ENCODE measurements at places on chromosomes 6 and 20.

DNA sequence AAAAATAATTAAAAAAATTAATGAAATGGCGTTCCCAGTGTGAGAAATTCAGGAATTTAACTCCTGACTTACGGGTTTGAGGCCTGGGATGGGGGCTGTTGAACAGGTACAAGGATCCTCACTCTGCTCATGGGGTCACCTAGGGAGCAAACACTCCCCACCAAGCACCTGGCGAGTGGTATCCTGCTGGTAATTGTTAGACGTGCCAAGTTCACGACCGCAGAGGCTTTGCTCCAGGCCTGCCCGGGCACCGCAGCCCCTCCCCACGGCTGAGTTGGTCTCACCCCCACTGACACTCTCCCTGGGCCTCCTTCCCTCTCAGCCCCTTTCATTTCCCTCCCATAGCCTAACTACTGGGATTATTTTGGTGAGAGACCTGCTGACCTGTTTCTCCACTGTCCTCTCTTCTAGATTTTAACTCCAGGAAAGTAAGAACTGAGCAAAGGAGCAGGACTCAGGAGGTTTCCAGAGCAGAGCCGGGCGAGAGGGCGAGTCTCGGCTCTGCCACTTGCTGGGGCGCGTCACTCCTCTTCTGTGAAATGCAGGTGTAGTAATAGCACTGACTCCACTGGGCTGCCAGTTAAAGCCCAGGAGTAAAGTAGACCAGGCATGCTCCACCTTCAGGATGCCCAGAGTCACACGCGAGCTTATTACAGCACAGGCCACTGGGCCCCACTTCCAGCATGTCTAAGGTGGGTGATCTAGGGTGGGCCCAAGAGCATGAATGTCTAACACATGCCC lies 22.8 kb downstream of the BMP7 start:
- DNase-seq = no peak

DNA sequence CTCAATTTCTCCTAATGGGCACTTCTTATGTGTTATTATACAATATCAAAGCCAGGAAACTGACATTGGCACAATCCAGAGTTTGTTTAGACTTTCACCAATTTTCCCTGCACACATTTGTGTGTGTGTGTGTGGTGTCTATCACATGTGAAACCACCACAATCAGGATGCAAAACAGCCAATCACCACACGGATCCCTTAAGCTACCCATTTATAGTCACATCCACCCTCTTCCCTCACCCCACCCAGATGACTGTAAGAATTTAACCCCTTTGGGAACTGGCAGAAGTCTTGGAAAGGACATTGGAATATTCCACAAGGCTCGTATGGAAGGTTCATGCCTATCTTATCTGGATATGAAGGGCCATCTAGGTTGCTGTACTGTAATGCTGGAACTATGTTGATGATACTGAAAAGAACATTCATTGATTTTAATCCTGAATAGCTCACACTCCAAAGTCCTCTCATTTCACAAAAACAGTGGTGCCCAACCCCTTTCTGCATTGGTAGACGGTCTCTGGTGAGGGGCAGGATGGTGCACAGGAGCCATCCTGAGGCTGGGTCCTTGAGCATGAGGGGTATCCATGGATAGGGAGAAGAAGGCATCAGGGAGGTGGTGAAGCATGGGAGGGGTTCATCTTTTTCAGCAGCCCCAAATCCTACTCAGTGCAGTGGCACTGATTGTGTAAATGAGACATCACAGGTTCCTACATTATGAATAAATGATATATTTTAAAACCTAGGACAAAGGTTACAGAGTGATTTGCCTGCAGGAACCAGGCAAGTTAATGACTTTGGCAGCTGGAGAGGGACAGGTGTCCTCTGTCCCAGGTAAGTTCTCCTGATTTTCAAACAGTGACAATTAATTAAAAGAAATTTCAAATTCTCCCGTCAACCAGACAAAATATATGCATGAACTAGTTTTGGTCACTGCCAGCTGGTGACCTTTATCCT lies 12.1 kb upstream of the CTCFL start:
- no peak for DNase-seq

DNA sequence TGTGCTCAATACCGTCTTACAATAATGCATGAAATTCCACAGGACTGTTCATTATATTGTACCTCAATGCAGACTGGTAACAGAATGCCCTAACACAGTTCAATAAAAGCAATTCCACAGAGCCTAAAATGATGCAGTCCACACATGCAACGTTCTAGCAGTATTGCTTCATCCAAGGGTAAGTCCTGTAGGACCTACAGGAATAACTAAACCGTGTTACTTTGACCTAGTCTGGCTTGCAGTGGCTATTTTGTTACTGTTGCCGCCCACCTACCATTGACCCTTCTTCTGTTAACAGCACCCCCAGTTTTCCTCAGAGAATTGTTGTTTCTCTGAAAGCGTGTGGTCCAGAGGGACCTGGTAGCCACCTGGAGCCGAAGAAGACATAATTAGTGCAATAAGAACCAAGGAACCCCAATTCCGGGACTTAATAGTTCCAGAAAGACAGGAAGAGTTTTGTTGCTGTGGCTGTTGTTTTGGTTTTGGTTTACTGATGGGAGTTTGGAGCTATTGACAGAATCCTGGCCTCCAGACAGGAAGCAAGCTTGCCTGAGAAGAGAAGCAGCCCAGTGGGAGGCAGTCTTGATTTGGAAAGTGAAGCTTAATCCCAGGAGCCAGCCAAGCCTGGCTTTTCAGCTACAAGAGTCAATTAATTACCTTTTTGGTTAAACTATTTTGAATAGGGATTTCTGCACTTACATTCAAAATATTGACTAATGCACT lies 91.3 kb downstream of the FRK start:
- DNase-seq = no peak

DNA sequence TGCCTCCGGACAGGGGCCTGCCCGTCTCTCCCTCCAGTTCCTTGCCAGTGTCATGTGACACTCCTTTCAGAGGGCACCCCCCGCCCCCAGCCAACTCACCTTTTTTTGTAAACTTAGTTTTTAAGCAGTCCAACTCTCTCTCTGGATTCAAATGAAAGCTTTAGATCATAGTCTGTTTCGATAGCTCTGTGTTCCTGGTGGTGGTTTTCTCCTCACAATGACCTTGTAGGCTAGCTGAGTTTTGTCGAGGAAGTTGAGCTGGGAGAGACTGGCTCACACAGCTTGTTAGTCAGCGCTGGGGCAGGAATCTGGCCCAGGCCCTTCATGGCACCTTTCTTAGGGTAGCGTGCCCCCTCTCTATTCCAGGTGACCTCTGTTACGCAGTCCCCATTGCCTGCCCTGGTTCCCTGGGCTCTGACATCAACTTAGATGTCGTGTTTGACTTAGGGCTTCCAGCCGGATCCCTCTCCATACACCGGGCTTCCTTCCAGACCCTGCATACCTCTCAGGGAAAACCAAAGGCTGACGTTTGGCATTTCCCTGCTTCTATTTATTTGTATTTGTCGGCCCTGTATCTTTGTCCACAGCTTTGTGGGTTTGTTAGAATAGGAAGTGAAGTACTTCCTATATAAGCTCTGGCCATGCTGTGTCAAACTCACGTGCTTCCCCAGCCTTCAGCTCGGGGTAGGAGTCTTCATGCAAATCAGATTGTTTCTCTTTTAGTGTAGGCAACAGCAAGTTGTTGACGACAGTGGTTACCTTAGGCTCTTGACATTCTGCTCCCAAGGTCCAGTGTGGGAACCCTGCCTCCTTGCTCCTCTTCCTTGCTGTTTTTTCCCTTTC lies 12.7 kb downstream of the IGF2R start:
- DNase-seq = no peak

DNA sequence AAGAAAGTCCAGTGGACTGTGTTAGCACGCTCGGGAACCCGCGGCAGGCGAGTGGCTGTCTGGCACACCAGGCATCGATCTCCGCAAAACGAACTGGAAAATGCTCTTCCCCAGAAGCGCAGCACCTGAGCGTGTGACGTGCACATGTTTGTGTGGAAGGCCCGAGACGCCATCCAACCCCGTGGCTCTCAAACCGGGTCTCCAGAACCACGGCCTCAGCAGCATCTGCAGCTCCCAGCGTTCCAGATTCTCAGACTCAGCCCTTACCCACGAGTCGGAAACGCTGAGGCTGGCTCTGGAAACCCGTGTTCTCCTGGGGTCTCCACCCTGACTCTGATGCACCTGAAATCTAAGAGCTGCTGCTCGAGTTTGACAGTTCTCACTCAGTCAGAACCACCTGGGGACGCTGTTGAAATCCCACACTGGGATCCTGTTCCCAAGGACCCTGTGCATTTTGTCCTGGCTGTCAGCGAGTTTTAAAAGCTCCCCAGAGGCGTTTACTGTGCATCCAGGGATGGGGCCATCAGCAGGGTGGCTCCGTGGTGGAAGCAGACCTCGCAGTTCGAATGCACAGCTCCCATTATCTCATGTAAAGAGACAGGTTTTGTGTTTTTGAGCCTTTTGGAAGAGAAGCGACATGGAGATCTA lies 69.0 kb downstream of the DLL1 start:
- DNase-seq = peak; percentile 5

GRCh38 chr6:117346142-117346930 lies 79.4 kb downstream of the ROS1 start:
- DNase-seq = no peak

- DNase-seq = no peak
Measured at GRCh38 chr20:62063981-62064769, 1.5 kb downstream of the TAF4 start.

DNA sequence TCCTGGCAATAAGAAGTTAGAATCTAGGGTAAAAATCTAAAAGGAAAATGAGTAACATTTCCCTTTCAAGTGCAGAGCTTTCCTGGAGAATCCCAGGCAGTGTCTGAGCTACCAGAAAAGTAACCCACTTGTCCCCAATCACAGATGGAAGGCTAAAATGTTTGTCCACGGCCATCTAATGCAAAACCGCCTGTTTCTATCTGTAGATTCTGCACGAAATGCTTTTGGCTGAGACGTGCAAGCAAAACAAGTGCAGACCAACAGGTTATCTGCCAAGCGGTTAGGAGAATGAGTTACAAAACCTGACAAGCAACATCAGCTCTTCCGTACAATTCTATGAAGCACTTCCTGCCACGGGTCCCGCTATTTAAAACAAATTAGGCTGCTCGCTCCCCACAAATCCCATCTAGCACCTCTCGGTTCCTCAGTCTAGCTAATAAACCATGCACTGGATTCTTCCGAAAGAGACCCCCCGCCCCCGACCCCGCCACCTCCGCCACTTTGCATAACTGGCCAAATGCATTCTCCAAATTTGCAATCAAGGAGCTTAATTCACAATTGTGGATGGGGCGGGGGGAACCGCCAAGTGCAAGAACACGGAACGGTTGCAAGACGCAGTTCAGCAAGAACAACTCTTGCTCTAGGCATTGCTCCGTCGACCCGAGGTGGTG lies 1.4 kb downstream of the ELOVL5 start:
- peak; percentile 46 for DNase-seq

DNA sequence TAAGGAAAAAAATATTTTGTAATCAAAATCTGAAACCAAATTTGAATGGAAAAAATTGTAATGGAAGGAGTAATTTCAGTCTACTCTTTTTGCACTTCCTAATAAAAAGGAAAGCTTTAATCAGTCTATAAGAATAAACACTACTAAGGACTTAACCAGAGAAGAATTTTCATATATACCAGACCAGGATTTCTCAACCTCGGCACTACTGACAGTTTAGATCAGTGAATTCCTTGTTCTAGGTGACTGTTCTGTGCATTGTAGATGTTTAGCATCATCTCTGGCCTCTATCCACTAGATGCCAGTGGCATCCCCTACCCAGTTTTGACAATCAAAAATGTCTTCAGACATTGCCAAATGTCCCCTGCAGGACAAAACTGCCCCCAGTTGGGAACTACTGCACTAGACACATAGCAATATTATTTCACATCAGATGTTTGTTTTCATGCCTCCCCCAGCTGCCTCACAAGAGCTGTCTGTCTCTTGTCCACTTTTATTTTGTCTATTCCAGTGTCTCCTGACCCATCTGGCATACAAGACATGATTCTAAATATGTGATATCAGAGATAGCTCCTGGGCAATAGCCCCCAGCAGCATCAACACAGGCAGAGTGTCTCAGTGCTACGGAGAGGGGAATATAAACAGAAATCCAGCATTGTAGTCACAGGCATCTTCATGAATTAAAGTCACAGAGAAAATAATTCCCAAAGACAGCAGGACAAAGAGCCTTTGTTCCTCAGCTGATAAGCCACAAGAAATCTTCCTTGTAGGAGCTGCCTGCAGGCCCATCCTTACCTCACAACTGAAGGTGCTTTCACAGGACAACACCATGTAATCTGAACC lies 27.0 kb downstream of the DNAAF9 start:
- DNase-seq = no peak

DNA sequence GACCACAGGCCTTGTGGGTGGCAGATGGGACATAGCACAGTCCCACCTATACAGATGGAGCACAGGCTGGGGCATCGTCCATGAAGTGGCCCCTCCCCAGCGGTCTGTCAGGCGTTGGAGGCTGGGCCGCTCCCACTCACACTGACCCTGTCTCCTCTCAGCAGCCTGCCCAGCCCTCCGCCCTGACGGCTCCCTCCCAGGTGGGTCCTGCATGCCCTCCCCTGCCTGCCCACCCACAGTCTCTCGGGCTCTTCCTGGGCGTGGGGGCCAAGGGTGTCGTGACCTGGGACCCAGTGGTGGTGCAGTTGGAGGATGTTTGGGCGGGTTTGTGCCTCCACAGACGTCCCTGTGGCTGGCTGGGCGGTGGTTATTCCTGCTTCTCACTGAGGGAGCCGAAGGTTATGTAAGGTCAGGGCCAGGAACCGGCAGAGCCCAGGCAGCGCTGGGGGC lies 22.3 kb downstream of the COL20A1 start:
- DNase-seq = no peak

DNA sequence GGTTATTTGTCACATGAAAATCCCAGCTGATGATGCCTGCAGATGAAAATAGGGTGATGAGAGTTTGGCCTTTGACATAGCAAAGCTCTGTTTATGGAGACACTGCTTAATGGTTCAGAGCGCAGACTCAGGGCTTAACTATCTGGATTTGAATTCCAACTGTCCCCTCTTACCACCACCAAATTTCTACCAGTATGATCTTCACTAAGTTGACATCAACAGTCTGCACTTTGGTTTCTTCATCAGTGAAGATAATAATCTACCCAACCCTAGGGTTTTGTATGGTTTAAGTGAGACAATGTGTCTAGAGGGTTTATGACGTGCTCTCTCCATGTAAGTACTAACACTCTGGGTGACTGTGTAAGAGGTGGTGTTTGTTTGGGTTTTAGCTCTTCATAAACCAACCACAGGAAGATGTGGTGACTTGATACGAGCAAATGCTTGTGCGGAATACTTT lies 151.4 kb upstream of the TNFAIP3 start:
- peak; percentile 48 for DNase-seq
